ENCODE measurements at places on chromosomes 13 and 19.
A peak's percentile ranks its signal among the peaks of the same experiment; 100 is the strongest.

DNA sequence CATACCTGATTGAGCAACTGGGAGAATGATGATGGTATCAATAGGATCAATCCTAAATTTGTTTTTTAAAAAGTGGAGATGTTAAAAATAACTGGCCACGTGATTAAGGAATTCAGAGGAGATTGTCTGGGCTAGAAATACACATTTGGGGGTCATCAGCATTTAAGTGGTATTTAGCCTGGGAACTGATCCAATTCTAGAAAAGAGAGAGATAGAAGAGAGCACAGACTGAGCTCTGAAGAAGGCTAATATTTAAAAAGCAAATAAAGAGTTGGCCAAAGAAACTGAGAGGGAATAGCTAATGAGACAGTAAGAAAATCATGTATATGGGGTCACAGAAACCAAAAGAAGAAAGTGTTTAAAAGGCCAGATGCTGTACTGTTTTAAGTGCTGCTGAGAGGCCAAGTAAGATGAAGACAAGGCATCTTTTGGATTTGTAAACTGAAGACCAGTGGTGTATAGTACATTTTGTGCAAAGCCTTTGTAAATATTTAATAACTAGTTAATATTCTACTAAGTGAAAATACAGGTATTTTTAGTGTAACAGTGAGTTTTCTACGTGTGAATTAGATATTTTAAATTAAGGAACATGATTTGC lies 40.2 kb downstream of the UBL3 start:
- DNase-seq: no peak

DNA sequence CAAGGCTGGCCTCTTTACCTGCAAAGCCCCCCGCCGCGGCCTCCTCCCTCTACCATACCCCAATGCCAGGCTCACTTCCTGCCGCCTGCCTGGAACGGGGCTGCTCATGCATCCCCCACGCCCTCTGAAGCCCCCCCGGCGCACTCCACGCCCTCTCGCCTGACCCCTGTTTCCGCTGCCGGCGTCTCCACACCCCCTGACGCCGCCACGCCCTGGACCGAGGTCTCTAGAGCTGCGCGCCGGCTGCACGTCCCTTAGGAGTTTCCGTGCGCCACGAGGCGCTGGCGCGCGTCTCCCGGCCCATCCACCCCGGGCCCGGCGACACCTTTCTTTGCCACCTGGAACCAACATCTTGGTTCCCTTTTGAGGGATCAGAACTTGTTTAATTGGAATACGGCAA lies 16.0 kb downstream of the DPRX start:
- no peak for DNase-seq

GRCh38 chr13:79723519-79724024 lies 242.6 kb downstream of the NDFIP2 start:
- DNase-seq: no peak

DNA sequence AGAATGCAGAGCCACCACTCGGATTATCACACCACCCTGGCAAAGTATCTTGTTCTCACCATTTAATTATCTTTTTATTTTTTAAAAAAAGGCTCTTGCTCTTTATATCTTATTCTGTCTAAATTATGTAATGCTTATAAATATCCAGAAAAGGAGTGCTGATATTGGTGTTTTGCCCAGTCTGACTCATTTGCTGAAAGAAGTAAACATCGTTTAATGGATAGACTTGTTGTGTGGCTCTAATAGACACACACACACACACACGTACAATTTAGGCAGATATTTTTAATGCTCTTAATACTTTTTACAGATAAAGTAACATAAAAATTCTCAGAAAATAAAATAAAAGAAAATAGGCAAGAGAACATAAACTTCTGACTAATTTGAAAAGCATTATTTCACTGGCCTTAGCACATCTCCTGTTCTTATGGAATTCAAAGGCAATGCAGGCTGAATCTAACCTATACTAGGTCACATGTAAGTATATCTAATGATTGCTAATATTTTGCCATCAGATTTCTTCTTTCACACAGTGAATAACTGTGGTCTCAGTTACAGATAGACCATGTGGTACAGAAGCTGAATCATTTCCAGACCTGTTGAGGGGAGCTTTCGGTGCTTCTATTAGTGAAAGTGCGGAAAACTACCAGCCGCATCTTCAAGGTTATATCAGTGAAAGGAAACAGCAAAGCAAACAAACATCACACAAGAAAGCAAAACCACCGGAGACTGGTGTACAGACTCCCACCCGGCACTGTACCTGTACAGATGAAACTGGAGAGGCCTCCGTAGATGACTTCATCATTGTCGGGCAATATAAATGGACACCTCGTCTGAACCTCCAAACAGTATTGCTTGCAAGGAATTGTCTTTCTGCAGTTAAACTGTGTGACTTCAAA lies 642.1 kb upstream of the ARGLU1 start:
- no peak for DNase-seq

- DNase-seq: no peak
Measured at GRCh38 chr13:88979465-88980175, 1308.4 kb downstream of the SLITRK5 start.

GRCh38 chr13:71309905-71310304 lies 557.1 kb downstream of the DACH1 start:
- DNase-seq: no peak

- DNase-seq: peak; percentile 62
Measured at GRCh38 chr19:19554074-19555023, 16.3 kb downstream of the CILP2 start.

DNA sequence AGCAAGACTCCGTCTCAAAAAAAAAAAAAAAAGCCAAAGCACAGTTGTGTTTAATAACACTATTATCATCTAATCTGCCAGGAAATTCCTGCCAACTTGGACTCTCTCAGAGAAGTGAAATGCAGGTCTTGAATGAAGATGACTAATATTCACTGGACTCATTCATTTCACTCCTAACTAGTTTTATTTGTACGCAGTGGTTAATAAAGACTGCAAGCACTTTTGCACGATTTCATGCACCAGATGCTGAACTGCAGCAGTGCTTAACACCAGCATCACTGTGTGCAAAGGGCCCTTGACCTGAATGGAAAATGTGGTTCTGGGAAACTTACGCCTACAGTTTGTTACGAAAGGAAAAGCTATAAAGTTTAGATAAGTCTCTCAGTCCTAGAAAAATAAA lies 63.3 kb downstream of the DHRS12 start:
- no peak for DNase-seq

GRCh38 chr13:27472941-27473340 lies 22.6 kb upstream of the MTIF3 start:
- DNase-seq: no peak

- no peak for DNase-seq
Measured at GRCh38 chr13:71775966-71776365, 91.0 kb downstream of the DACH1 start.

- no peak for DNase-seq
Measured at GRCh38 chr13:94157705-94158218, 321.7 kb downstream of the DCT start.

DNA sequence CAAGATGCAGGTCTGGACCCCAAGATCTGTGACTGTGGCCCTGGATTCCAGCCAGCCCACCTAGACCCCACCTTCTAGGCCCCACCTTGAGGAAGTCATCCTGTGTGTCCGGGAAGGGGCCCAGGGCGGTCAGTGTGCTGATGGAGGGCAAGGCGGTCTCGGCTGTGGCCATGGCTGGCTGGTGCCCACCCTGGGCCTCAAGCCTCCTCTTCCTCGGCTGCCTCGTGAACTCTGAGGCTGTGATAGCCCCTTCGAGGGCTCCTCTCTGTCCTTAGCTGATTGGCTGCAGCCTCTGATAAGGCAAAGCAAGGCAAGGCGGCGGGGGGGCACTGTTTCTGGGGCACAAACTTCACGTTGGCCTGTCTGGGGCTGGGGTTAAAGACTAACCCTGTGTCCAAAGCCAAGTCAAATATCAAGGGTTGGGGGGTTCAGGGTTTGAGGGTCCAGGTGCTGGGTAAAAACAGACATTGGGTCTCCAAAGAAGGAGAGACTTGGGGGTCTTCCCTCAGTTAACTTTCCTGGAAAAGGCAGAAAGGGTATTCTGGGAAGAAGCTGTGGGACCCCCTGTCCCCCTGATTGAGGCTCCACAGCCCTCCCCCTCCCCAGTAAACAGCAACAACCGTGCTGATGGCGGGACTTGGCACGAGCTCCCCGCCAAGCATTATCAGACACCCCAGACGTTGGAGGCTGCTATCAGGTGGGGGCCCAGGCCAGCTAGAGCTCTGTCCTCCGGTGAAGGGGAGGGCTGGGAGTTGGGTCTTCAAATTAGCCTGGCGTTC lies at the start of gene KLF1:
Gene KLF1 (minus strand): TSS at position 233 of the 779 bp plus-strand sequence. CDS start 61 bp downstream, at position 172.
- peak; percentile 89 for DNase-seq

DNA sequence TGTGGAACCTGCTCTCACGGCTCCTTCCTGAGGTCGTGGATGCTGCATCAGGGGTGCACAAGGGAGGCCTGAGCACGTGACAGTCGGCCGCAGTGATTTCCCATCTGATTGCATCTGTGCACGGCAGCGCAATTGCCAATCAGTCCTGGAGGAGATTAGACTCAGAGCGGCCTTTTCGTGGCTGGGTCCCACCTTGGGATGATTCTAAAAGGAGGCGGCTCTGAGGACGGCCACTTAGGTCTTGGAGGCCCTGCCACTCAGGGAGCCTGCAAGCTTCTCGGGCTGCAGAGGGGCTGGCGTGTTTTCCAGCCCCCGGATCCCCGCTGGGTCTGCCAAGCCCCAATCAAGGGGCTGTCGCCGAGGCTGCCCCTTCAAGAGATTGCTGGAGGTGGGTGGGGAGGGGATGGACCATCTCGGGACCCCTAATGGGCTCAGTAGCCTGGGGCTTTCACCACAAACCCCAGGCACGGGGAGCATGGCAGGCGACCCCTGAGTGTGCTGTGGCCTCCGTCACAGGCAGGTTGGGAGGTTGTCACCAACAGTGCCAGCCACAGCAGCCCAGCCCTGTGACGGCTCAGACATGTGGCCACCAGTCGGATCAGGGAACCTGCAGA lies 51.6 kb downstream of the SOX1 start:
- DNase-seq: no peak

DNA sequence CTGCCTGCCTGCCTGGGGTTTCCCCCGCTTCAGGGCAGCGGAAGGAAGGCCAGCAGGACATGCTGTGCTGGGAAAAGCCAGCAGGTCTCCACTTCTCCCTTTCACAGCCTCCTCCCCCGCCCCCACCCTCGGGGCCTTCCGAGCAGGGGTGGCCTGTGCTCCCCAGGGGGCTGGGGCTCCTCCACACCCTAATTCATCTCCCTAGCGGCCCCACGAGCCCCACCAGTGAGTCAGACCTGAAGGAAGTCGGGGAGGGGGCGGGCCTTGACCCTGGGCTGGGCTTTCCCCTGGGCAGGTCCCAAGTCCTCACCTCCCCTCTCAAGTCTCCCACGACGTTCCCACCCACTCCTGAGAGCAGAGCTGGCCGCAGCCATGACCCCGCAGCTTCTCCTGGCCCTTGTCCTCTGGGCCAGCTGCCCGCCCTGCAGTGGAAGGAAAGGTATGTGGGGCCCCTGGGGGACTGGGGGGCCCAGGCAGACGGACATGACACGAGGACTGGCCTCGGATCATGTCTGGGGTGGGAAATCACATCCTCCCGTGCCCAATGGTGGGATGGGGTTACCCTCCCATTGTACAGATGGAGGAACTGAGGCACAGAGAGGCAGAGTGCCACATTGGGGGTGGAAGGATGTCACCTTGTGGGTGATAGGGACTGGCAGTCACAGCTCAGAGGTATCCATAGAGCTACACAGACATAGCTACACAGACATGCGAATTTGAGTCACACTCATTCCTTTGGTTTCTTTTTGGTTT lies at the start of gene EBI3:
Gene EBI3 (plus strand): TSS at position 345 of the 753 bp plus-strand sequence. CDS start 28 bp downstream, at position 373.
- no peak for DNase-seq

DNA sequence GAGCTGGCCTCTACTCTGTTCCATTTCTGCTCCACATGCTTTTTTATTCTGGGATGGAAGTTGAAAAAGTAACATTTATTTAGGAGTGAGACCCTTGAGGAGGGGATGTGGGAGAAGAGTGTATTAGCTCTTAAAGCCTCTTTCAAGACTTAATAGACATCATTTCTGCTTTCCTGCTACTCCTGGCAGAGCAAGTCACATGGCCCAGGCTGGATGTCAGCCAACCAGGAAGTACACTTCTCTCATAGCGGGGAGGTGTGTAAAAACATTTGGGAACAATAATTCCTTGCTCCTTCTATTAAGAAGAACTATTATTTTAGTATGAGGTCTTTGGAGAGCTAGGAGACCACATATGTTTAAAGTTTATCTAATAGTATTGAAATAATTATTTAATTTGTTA lies 40.6 kb upstream of the FAM216B start:
- DNase-seq: no peak

- DNase-seq: no peak
Measured at GRCh38 chr19:10270180-10270615, 722 bp upstream of the ICAM1 start.

DNA sequence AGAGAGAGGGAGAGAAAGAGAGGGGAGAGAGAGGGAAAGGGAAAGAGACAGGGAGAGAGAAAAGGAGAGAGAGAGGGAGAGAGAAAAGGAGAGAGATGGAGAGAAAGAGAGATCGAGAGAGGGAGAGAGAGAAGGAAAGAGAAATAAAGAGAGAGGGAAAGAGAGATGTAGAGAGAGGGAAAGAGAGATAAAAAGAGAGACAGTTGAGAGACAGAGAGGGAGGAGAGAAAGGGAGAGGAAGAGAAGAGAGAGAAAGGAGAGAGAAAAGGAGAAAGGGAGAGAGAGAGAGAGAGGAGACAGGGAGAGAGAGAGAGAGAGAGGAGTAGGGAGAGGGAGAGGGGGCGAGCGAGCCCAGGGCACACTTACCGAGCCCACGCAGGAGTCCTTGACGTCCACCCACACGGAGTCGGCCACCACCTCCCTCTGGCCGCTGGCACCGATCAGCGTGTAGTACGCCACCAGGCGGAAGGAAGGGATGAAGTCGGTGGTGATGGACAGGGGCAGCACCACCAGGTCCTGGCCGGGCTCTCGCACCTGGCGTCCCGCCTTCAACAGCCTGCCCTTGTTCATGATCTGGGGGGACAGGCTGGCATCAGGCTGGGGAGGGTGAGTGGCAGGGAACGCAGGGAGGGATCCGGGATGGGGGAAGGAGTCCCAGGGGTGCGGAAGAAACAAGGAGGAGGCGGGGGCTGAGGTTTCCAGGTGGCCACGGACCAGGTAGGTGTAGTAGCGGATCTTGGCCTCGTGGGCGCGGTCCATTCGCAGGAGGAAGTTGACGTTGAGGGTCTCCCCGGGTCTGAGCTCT lies 10.0 kb downstream of the C3 start:
- no peak for DNase-seq

DNA sequence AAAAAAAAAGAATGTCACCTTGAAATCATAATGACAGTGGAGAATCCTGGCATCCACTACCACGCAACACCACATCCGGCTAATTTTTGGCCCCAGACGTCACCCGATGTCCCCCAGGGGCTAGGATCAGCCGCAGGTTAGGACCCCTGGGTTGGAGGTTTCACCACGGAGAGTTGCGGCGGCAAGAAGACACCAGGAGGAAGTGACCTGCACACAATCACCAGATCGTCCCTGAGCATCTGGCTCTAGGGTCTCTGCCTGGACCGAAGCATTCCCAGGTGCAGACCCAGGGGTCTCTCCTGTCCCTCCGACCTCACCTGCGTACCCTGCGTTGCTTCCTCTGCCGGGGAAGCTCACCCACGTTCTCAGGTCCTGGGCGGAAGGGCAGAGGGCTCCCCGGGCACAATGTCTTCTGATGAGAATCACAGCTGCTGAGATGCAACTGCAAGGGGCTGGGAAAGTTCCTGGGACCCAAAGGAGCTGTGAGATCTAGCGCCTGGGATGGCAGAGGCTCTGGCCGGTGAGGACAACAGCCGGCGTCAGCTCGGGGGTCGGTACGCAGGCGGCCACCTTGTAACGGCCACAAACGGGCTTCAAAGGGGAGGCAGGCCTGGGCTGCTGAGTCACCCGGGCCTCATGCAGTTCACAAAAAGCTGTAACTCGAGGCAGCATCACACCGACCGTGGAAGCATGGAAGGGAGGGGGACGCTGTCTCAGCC lies 111.2 kb downstream of the GADD45B start:
- no peak for DNase-seq

- DNase-seq: no peak
Measured at GRCh38 chr13:26074706-26075105, 22.9 kb upstream of the SHISA2 start.

Data from hematopoietic multipotent progenitor cell treated with erythropoietin and hydrocortisone succinate and interleukin-3 and kit ligand, for 17 days (in vitro differentiated cells).